ENCODE measurements at places on chromosomes 2 and 18.

DNA sequence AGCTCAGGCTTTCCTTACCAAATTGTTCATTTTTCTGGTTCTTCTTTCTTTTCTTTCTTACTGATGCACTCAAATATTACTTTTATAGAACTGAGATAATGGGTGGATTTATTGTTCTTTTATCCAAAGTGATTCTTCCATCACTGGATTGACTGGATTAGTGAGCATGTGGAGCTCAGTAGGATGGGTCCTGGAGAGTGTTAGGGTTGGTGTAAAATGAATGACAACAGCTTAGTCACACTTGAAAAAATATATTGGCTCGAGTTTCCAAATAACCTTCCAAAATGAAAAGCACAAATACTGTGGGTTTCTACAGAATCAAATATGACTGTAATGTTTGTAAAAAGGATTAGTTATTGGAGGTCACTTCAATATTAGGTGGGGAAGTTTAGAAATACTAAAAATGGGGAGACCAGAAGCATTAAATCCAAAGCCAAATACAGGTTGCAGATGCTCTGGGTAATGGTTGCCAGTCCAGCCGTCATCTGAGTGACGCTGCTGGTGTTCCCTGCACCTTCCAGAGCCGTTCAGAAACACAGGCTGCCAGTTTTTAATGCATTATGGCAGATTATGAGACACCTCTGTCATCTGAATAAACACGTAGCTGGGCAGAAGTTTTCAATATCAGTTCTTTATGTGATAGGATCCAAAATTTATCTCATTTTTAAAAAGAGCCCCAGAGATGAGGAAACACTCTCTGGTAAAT is 294.8 kb upstream of the NRP2 start:
- no peak for DNase-seq

- no peak for DNase-seq
Observed at GRCh38 chr18:48733643-48734253, 194.9 kb downstream of the CTIF start.

DNA sequence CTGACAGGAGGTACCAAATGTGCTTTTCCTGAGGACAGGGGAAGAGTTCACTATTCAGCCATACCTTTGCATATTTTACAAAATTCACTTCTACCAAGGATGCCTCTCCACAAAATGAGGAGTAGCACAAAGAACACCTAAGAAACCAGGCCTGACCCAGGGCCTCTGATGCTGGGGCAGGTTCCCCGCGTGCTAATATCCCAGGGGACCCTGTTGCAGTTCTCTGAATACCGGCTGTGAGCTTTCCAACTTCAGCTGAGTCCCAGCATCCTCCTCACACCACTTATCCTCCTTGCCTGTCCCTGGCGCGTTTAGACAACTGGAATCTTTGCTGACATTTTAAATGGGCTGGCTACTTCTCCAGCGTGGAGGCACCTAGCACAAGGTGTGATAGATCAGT is 142.3 kb downstream of the BCL2 start:
- no peak for DNase-seq

- DNase-seq = no peak
Observed at GRCh38 chr2:83365476-83365875, 1093.6 kb downstream of the SUCLG1 start.

GRCh38 chr2:162646794-162647193 is 191.8 kb downstream of the KCNH7 start:
- no peak for DNase-seq

DNA sequence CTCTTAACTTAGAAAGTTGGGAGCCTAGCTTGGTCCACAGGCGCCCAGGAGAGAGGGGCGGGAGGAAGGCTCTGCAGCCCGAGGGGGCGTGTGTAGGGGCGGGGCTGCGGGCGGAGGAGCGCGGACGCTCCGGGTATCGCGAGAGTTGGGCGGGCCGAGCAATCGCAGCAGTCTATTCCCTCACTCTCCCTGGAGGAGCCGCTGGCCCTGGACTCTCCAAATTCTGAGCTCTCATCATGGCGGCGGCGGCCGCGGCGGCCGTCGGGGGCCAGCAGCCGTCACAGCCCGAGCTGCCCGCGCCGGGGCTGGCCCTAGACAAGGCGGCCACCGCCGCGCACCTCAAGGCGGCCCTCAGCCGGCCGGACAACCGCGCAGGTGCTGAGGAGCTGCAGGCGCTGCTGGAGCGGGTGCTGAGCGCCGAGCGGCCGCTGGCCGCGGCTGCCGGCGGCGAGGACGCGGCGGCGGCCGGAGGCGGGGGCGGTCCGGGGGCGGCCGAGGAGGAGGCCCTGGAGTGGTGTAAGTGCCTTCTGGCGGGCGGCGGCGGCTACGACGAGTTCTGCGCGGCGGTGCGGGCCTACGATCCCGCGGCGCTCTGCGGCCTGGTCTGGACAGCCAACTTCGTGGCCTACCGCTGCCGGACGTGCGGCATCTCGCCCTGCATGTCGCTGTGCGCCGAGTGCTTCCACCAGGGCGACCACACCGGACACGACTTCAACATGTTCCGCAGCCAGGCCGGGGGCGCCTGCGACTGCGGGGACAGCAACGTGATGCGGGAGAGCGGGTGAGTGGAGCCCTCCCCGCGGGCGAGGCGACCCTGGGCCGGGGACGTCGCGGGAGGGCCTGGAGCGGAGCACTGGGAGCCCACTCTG is at the start of gene UBR3:
TSS of gene UBR3 (plus strand) at position 183 of the 869 bp plus-strand sequence. CDS start at position 237, 54 bp downstream.
- no peak for DNase-seq

DNA sequence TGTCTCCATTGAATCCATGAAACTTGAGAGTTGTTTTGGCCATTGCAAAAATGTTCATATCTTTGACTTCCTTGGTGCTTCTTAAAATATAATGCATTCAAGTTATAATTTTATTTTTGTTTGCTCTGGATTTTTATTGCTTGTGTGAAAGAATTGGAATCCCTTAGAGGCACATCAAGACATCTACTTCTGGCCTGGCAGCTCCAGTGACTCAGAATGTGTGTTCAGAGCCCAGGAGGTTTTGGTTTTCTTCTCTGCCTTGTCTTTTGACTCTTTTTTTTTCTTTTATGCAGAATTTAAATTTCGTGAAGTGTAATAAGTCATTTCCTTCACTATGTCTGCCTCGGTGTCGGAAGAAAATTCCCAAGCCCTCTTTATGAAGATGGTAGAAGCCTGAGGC is 180.2 kb downstream of the LTBP1 start:
- DNase-seq = no peak

- no peak for DNase-seq
Observed at GRCh38 chr2:138175066-138175465, 210.8 kb downstream of the HNMT start.

GRCh38 chr2:69525261-69525660 is 88.0 kb upstream of the NFU1 start:
- DNase-seq = no peak

DNA sequence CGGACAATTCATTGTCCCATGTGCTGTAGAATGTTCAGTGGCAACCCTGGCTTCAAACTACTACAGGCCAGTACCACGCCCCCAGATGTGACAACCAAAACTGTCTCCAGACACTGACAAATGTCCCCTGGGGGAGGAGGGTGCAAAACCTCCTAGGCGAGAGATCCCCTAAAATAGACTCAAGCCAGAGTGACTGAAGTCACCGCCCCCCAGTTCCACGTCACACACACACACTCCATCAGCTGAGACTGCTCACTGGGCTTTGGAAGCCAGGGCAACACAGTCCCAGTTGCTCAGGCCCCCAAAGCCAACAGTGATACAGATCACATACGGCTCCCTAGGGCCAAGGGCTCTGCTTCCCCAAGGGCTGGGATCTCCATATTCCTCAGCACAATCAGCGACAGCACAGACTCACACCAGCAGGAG is 19.1 kb downstream of the HDAC4 start:
- DNase-seq = no peak

GRCh38 chr2:235432741-235433520 is 60.9 kb upstream of the AGAP1 start:
- no peak for DNase-seq

DNA sequence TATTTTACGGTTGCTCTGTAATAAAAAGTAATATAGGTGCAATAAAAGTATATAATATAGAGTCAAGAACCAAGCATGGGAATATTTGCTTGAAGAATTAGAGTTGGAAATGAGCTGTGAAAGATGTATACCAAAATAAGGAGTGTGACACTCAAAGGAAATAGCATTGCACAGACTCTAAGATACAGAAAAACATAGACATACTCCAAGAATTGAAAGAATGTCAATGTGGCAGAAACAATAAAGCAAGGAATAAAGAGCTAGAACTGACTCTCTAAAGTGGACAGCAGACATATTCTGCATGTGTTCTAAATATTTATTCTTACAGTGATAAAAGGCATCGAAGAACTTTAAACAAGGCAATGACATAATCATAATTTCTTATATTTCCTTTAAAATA is 561.1 kb upstream of the SETBP1 start:
- no peak for DNase-seq

- no peak for DNase-seq
Observed at GRCh38 chr2:60523963-60524362, 29.5 kb downstream of the BCL11A start.

DNA sequence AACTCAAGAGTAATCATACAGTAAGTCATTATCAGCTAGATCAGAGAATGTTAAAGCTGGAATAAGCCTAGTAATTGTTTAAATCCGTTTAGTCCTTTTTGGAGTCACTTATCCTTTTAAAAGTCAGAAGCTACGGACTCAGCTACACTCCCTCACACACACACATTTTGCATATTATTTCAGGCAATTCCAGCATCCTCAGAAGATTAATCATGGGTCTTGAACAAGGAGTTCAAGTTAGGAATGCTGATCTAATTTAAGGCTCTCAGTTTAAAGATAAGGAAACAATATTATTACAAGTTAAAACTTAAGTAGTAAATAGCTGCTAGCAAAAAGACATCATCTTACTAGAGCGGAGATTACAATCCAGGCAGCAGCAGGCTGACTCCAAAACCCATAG is 74.3 kb downstream of the GTF3C3 start:
- DNase-seq = no peak

GRCh38 chr2:104432401-104432800 is 421.5 kb upstream of the POU3F3 start:
- no peak for DNase-seq

GRCh38 chr2:181523756-181524155 is 66.6 kb downstream of the ITGA4 start:
- DNase-seq = no peak

DNA sequence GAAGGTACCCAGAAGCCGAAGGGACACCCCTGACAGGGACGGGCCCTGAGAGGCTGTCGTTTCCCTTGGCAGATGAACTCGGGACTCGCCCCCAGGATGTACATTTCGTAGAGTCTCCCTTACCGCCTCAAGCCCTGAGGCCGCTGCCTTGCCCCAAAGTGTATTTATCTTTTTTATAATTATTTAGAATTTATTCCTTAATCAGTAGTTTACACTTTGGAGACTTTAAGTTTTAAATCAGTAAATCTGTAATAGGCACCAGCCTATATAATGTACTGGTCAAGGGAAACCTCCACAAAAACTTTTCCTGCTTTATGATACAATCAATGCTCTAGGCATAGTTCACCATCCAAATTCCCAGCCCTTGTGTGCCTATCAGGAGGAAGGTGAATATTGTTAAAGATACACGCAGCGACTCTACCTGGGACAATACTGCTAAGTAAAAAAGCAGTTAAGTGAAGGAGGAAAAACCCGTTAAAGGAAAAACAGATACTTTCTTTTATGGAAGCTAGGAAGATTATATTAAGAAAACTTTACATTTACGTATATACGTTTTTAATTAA is 848 bp downstream of the VRK2 start:
- no peak for DNase-seq

DNA sequence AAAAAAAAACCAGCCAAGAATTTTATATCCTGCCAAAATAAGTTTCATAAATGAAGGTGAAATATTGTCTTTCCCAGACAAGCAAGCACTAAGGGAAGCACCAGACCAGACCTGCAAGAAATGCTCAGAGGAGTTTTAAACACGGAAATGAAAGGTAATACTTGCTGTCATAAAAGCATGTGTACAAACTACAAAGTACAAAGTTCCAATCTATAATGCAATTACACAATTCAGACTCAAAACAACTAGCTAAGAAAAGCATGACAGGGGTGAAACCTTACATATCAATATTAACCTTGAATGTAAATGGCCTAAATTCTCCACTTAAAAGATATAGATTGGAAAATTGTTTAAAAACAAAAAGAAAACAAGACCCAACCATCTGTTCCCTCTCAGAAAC is 45.0 kb upstream of the ASXL3 start:
- DNase-seq = no peak

DNA sequence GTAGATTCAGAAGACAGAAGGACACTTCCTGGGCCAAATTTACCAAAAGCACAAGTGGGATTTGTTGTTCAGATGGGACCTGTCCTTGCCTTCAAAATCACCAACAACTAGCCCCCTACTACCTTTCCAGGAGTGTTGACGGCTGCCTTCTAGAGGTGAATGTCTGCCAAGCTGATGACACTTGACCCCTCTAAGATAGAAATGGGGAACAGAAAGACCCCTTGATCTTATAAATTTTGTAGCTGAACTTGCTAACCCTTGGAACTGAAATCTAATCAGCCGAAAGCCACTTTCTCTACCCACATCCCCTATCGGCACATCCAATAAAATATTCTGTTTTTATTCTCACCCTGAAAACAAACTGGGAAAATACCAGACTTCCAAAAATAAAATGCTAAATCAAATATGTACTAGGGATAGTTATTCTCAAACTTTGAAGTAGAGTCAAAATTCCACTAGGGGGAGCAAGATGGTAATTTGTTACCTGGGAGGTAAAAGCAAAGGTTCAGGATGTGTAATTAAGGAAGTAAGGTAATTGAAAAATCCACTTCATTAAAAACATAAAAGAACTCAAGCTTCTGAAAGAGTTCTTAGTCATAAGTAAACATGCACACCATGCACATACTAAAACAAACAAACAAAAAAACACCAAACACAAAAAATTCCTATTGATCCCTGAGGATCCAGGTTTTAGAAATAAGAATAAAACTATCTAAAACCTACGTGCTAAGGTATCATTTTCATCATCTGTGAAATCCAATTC is 119.2 kb downstream of the ANKRD44 start:
- no peak for DNase-seq

GRCh38 chr2:239596253-239596652 is 195.4 kb upstream of the HDAC4 start:
- no peak for DNase-seq

DNA sequence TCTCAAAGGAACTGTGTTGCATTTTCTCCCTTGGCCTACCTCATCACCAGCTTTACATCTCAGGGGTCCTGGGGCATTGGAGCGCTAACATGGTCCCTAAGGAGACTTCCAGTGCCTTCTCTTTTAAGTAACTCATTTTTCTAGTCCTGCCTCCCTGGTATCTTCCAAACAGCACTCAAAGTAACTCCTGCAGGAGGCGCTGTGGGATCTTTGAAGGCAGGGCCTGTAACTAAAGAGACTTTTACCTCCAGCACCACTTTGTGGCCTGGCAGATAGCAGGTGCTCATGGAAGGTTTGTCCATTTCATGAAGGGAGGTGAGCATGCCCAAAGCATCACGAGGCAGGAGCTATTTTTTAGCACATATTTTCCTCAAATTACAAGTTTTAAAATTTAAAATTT is 411.0 kb upstream of the GYPC start:
- DNase-seq = no peak

All from AG04449 (cell line).